NCI-H1930 (cell line): ENCODE measurements at places on chromosomes 12 and 14.

DNA sequence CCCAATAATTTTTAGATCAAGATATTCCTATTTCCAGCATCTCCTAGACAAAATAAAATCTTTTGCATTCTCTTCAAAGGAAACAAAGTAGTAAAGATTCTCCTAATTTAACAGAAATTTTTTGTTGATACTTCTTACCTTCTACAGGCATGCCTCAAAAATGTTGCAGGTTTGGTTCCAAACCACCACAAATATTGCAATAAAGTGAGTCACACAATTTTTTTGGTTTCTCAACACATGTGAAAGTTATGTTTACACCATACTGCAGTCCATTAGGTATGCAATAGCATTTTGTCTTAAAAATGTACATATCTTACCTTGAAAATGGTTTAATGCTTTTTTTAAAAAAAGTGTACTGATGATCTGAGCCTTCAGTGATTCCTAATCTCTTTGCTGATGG is 65.6 kb upstream of the USP15 start:
- DNase-seq: no peak

- DNase-seq: no peak
Measured at GRCh38 chr14:96761066-96761465, 36.1 kb upstream of the VRK1 start.

DNA sequence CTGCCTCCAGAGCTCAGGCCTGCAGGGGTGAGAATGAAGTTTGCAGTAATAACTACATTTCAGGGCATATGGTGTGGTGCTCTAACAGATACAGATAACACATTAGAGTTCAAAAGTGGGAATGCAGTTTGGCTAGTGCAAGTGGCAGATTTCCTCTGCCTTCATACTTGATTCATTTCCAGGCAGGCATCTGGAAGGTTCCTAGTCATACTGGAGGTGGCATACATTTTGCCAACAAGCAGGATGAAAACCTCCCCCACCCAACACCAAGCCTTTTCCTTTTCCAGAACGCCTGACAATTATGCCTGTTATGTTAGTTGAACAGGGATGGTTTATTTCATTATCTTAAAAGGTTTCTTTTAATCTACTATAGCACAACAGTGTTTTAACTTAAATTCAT is 24.3 kb downstream of the VTI1B start:
- DNase-seq: no peak

DNA sequence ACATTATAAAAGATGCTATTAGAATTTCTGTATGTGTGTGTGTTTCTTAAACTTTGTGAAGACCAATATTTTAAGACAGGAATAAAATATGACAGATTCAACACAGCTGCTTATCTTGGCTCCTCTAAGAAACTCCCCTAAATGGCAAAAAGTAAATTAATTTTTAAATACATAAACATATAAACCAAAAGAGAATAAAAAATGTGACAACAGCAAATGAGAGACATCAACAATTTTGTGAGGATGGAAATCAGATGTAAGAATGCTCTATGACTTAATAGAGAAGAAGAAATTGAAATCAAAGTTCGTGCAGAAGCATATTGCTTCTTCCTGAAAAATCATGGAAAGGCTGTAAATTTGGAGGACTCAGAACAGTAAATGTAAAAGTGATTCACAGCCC is 1083.8 kb downstream of the FLRT2 start:
- no peak for DNase-seq

- DNase-seq: no peak
Measured at GRCh38 chr14:73250781-73251500, 13.6 kb downstream of the PAPLN start.

- no peak for DNase-seq
Measured at GRCh38 chr14:58954901-58955861, 233.3 kb upstream of the DAAM1 start.

DNA sequence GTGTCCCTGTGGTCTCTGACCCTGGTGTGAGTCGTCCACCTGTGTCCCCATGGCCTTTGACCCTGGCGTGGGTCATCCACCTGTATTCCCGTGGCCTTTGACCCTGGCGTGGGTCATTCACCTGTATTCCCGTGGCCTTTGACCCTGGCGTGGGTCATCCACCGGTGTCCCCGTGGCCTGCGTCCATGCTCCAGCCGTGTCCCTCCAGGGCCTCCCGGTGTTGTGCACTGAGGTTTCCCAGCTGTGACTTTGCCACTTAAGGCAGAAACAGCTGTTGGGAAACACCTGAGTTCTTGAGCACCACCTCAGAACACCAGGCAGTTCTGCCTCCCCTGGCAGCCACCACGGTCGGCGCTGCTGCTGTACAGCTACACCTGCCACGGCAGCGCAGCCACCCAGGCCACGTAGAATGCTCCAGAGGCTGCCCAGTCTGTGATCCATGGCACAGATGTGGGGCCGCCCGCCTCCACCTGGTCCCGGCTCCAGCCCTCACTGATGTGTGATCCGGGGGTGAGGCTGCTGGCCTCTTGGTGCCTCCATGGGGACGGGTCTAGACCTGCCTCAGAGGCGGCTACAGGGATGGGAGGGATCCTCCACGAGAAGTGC is 69.1 kb upstream of the GALNT9 start:
- DNase-seq: no peak

DNA sequence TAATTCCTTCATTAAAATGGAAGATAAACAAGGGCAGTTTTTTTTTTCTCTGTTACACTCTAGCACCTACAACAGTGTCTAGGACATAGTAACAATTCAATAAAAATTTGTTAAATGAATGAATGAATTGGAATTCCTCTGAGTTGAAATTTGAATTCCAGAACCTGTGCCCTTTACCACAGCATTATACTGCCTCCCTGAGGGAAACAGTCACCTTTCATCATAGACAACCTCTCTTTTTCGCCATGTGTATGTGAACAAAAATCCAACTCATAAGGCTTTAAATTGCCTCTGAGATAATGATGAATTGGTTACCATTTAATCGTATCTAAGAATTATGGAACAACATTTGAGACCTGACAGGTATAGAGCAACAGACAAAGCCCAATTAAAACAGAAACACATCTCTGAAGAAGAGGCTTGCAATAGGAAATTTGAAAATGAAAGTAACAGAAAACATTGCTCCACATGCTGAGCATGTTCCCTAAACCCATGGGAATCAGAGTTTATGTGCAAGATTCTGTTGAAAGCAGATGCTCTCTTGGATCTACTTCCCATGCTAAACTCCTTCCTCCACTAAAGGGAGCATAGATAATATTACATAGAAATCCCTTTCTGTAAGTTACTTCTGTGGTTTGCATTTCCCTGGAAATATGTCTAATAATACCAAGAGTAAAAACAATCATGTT is 657.8 kb downstream of the GALC start:
- DNase-seq: no peak

GRCh38 chr14:75158843-75159614 is 17.4 kb downstream of the TMED10 start:
- no peak for DNase-seq

DNA sequence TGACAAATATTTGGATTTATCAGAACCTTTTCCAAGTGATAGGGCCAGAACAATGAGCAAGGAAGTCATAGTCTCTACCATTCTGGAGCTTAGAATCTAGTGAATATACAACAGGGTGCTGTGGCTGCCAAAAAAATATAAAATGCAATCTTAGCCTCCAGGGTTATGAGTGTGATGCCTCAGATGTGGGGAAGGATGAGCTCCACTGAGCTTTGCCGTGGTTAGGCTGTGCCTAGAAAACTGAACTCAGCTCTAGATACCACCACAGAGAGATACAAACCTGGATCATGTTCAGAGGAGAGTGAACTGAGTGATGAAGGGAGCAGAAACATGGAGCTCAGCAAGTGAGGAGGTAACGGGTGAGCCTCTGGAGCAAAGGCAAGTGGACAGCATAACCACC is 138.1 kb upstream of the HIF1A start:
- DNase-seq: no peak

DNA sequence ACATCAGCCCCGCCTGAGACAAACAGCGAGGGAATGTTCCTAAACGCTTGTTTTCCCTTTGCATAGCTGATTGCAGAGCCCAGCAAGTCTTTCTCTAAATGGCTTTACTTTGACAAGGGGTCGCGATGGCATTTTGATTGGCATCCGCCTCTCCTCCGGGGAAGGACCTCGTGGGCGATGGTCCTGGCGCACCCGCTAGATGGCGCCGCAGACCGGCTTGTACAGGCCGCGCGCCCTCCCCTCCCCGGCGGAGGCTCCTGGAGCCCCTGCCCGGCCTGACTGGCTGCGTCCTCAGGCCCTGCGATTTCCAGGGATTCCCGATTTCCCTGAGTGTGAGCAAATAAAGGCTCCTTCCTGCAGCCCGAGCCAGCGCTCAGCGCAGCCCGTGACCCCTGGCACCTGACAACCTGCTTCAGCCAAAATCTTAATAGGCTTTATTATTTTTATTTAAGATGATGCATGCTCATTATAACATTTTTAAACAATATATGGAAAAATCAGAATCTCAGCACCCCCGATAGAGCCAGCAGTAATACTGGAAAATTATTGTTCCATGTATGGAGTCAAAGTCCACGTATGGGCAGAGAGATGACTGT is 468.3 kb downstream of the AACS start:
- DNase-seq: peak; percentile 5

DNA sequence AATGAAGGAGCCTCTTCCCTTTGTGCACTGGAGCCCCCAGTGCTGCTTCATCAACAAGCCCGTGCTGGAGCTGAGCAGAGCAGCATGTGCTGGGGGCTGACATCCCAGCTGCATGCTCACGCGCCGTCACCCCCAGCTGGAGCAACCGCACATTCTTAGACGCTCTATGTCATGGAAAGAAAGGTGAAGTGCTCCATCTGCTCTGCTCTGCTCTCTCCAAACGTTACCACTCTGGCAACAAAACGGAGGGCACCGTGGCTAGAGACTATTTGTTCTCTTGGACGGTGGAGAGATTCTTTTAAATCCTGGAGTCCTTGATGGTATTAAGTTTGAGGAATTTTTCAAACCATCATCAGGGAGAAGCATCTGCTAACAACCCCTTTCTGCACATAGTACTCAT is 208.4 kb downstream of the C12orf75 start:
- DNase-seq: no peak

- DNase-seq: no peak
Measured at GRCh38 chr12:109131154-109132050, 15.0 kb downstream of the ACACB start.

- DNase-seq: no peak
Measured at GRCh38 chr12:57591782-57592325, 862 bp downstream of the PIP4K2C start.

DNA sequence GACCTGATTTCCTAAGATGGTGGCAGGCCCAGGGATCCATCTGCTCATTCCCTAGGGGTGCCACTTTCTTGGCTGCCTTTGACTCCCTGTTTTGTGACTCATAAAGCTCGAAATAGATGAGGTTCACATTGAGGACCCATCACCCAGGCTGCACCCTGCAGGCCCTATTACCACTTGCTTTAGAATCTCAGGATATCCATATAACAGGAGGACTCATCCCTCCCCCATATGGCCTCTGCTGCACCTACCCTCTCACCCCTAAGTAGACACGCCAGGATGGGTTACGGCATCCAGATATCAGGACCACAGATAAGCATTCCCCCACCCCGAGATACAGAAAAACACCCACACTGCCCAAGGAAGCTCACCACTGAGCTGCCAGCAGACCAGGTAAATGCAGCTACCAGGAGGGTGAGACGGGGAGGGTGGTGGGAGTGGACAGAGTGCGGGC is 155.7 kb downstream of the DPF3 start:
- no peak for DNase-seq

GRCh38 chr14:99479906-99480869 is at the start of gene SETD3:
Gene SETD3 (minus strand): TSS chr14:99480859. CDS start chr14:99465805, 15,054 bp downstream.
- DNase-seq: no peak

- no peak for DNase-seq
Measured at GRCh38 chr12:55008944-55009585, 10.7 kb upstream of the NEUROD4 start.

GRCh38 chr14:45610318-45610717 is 357.3 kb upstream of the MIS18BP1 start:
- DNase-seq: no peak

DNA sequence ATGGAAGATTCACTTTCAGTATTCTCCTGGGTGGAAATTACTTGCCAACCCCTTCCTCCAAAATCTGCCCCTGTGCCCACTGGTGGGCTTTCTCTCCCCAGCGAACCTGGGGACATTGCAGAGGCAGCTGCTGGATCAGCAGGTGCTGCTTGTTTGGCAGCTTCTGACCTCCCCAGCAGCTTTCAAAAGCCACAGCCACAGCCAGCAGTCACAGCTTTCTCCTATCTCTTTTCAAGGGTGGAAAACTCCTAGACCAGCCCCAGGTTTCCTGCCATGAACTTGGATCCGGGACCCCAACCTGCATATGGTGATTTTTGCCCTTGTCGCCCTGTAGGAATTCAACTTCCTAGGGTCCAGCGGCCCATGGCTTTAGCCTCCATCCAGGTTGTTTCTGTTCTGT is 330.8 kb downstream of the ADAMTS20 start:
- no peak for DNase-seq

DNA sequence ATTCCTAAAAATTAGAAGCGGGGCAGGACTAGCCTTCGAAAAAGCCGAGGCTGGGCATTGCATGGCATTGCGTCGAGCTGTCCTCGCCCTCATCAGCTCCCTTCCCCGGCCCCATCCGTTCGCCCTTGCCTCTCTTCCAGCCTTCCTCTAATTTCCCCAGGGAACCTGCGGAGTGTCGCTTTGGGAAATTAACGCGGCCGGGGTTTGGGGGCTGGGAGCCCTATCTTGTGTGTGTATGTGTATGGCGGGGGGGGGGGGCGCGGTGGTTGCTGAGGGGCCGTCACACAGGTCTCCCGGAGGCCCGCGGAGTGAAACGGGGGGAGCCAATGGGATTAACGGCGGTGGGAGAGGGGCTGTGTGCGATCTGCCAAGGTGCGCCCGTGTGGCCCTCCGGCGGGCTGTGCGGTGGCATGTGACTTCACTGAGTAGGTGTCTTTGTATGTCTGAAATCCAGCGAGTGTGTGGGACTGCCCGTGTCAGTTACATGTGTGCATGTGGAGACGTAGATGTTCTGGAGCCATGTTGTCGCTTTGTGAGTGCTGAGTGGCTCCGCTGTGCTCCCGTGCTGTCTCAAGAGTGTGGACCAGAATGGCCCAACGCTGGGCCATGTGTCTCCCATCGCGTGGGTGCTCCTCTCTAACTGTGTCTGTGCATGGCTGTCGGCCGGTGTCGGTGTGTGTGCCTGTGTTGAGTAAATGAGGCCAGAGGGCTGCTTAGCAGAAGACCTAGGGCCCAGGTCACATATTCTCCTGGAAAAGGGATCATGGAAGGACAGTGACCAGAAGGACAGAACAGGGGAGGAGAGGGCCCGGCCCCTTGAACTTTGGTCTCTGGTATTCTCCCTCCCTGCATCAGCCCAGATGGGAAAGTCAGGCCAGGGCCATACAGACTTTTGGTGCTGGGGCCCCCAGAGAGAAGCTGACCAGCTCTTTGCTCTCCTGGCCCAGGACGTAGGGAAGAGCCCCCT is 1.5 kb downstream of the PTMS start:
- no peak for DNase-seq

GRCh38 chr12:42273706-42274105 is 35.7 kb upstream of the YAF2 start:
- no peak for DNase-seq

- no peak for DNase-seq
Measured at GRCh38 chr12:100164153-100164704, 21.6 kb upstream of the BLTP3B start.
